Thoracic aorta (tissue), 2 donors: ENCODE measurements at places on chromosomes 1 and 21.

GRCh38 chr21:46376856-46377453, 53.0 kb downstream of the PCNT start:
- DNase-seq, result no peak

- no peak for DNase-seq
Measured at GRCh38 chr1:152343006-152343405, 16.8 kb downstream of the FLG2 start.

- DNase-seq, result no peak
Measured at GRCh38 chr1:178311164-178311563, 185.6 kb downstream of the CLEC20A start.

- DNase-seq, result no peak
Measured at GRCh38 chr1:91793189-91793588, 92.8 kb downstream of the TGFBR3 start.

GRCh38 chr1:67747671-67748546, 62.9 kb downstream of the GADD45A start:
- no peak for DNase-seq
